ENCODE measurements at places on chromosomes 13 and 19. TPM values are rescaled to one million over a fixed set of nuclear protein-coding genes. Genes with fewer than 3 reads are reported as not detected.

GRCh38 chr19:1250437-1251260, 2.3 kb downstream of the MIDN start:
- DNase-seq: peak; percentile 60

DNA sequence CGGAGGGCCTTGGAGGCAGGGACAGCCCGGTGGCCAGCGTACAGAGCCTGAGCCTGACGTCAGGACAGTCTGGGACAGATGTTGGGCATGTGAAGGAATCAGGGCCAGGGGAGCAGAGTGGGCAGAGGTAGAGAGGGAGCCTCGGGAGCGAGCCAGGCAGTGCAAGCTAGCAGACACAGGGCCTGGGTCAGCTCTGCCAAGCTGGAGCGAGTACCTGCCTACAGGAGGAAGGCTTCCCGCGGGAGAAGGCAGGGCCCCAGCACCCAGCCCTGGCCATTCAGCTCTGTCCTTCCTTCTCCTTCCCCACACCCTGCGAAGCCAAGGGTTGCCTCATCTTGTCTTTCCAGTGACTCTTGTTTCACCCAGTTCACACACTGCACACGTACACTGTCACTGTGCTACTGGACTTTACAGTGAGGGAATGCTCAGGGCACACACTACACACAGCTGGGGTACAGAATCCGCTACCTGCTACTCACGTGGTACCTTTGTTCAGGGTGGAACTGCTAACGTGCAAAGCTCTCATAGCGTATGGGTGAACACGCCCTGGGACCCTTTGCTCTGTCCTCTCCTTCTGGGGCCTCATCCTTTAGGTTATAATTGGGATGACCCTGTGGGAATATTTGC, 9.8 kb upstream of the C1QTNF9 start:
- no peak for DNase-seq

Gene SIAH3
- not detected for total RNA-seq

GRCh38 chr19:19268453-19269385, 4.4 kb downstream of the TM6SF2 start:
- DNase-seq: no peak

Gene GIPC3
- total RNA-seq: under 0.01 TPM

Gene FXYD1
- total RNA-seq: 0.18 TPM

Gene PPM1N
- total RNA-seq: 0.90 TPM

GRCh38 chr13:60398907-60399589, 2.0 kb downstream of the TDRD3 start:
- DNase-seq: peak; percentile 43

Gene FUT1
- total RNA-seq: under 0.01 TPM

- DNase-seq: no peak
Observed at GRCh38 chr13:49044008-49044407, 68.3 kb downstream of the FNDC3A start.

DNA sequence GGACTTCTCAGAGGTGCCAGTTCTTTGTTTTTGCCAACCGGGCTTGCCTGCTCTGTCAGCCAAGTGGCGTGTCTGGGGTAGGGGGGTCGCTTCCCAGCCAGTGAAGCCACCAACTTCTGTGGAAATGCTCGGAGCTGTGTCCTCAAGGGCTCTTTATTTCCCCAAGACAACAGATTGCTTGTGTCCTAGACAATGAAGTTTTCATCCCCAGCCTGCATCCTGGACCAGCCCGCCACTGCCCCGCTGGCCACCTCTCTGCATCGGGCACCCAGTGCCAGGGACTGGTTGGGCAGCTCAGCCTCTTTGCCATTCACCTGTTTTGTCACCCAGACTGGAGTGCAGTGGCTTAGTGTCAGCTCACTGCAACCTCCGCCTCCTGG, 3.7 kb downstream of the RAB11B start:
- no peak for DNase-seq

- DNase-seq: no peak
Observed at GRCh38 chr19:16203256-16204004, 5.7 kb downstream of the AP1M1 start.

Gene TEX26
- total RNA-seq: not detected

- no peak for DNase-seq
Observed at GRCh38 chr19:32866564-32867265, 2.9 kb downstream of the SLC7A9 start.

- DNase-seq: peak; percentile 63
Observed at GRCh38 chr19:34345947-34346351, 19.0 kb upstream of the GPI start.

GRCh38 chr19:35056513-35057063, 15.1 kb downstream of the HPN start:
- DNase-seq: no peak

DNA sequence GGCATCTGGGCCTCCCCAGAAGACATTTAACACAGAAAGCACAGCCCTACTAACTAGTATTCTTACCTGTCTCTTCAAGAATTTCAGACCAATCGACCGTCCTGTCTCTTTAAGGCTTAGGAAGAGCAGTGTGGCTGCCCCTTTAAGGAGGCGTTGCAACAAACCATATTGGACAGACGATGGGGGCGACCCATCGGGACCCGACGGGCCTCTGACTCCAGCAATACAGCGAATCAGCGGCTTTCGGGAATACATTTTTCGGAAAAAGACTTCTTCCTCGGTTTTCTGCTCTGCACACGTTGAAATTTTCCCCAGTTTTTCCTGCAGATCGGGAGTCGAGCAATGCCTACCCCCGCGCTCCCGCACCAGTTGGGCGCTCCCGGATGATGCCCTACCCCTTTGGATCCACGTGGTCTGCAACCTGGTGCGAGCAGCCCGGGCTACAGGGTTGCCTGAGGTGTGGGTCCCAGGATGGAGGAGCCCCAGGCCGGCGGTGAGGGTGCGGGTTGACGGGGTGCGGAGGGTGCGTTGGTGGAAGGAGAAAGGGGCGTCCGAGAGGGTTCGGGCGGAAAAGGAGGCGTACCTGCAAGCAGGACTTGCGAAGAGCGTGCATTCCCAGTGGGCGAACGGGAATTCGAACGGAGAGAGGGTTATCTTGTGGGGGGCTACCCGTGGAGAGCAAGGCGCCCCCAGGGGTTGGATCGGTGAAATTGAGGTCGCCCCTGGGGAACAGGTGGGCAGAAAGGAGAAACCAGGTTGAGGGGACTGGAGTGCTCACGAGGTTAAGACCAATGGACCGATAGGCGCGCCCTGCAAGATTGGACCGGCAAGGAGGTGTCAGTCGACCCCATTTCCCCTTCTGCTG, at the start of gene POLR1G:
Gene POLR1G, plus strand, starts transcription at position 419 of the 865 bp plus-strand sequence. Its CDS starts 53 bp downstream, at position 472.
- DNase-seq: peak; percentile 75

- peak; percentile 28 for DNase-seq
Observed at GRCh38 chr13:99314640-99315176, 7.5 kb upstream of the GPR183 start.
